ENCODE measurements at places on chromosomes 3 and 15.
A peak's percentile ranks its signal among the peaks of the same experiment; 100 is the strongest.

GRCh38 chr3:54374214-54374852 lies 252.0 kb downstream of the CACNA2D3 start:
- no peak for DNase-seq

DNA sequence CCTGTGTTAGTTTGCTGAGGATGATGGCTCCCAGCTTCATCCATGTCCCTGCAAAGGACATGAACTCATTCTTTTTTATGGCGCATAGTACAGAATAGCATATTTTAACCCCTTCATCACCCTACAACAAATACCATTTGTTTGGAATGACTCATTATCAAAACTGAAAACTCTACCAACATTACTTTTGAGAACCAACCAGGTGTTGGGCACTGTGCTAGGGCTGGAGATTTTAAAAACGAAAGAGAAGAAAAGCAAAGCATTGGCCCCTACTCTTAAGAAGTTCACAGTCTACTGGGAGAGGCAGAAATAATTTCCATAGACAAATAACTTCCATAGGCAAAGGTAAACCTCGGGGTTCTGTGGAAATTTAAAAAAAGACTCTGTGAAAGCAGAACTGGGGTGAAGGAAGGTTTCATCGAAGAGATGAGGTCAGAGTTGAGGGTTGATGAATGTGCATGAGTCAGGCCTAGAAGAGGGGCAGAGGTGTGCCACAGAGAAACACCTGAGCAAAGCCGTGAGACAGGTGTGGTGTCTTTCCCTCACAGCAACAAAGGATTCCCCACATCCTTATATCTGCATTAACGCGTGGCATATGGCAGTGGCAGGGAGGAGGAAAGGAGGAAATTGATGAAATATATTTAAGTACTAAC lies 51.0 kb downstream of the MCF2L2 start:
- no peak for DNase-seq

GRCh38 chr15:98738689-98739401 lies 90.5 kb downstream of the IGF1R start:
- no peak for DNase-seq

GRCh38 chr15:74425630-74426029 lies 8.1 kb downstream of the SEMA7A start:
- DNase-seq, result no peak

DNA sequence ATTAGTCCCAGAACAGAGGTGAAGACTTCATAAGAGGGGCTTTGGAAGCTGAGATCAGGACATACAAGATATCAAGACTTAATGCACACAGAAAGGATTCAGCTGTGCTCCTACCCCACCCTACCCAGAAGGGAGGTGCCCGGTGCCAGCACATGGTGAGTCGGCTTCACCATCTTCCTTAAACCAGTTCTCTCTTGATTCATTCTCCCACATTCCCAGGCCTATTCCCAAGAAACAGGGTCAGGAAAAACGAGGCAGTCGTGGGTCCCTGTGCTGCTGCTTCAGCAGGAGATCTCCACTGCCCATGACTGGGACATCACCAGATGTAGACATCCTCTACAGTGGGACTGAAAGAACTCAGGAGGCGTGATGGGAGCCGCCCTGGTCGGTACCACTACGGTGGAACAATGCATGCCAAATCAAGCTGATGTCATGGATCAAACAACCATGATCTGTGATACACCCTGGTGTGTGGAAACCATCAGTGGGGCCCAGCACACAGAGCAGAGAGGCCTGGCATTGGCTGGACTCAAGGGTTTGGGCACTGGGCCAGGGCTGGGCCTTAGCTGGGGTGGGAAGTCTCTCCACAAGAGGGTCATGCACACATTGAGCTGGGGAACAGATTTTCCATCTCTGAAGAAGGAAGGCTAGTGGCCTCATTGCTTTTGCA lies 41.9 kb downstream of the CCDC12 start:
- DNase-seq, result no peak

GRCh38 chr3:125960456-125961288 lies 8.3 kb upstream of the ROPN1B start:
- DNase-seq, result no peak

GRCh38 chr3:26989037-26989436 lies 366.5 kb downstream of the LRRC3B start:
- no peak for DNase-seq

GRCh38 chr3:194779729-194780224 lies 94.1 kb downstream of the FAM43A start:
- DNase-seq, result peak; percentile 19

All from fibroblast of skin of scalp (primary cell).